ENCODE measurements at places on chromosomes 4 and X. TPM values are rescaled to one million over a fixed set of nuclear protein-coding genes. Genes with fewer than 3 reads are reported as not detected.

LPAR4 gene
- total RNA-seq = not detected

POF1B gene
- total RNA-seq = 2.7 TPM

GUCY1A1 gene
- not detected for total RNA-seq

CDX4 gene
- total RNA-seq = not detected

AKAP14 gene
- not detected for total RNA-seq

APOO gene
- total RNA-seq = 31.2 TPM

ARHGEF6 gene
- total RNA-seq = 0.09 TPM

CENPVL2 gene
- not detected for total RNA-seq

SYP gene
- total RNA-seq = 2.6 TPM

GAGE1 gene
- not detected for total RNA-seq

FAM3A gene
- total RNA-seq = 44.6 TPM

CT45A10 gene
- 0.22 TPM for total RNA-seq

CCDC158 gene
- not detected for total RNA-seq

KLHL34 gene
- total RNA-seq = not detected

SPATA4 gene
- total RNA-seq = 0.12 TPM

GUCY2F gene
- total RNA-seq = not detected

TNMD gene
- not detected for total RNA-seq

FATE1 gene
- total RNA-seq = not detected

ZCCHC13 gene
- not detected for total RNA-seq

AFF1 gene
- total RNA-seq = 12.6 TPM

SSX3 gene
- not detected for total RNA-seq

EXOC1L gene
- not detected for total RNA-seq

GSX2 gene
- not detected for total RNA-seq

ITIH6 gene
- not detected for total RNA-seq

TSR2 gene
- 54.2 TPM for total RNA-seq

RHOXF2B gene
- total RNA-seq = not detected

SRPX2 gene
- 2.3 TPM for total RNA-seq

ENOPH1 gene
- 29.8 TPM for total RNA-seq

MMRN1 gene
- total RNA-seq = not detected

F9 gene
- total RNA-seq = not detected

MTCP1 gene
- 15.8 TPM for total RNA-seq

FGF2 gene
- 57.2 TPM for total RNA-seq

PRRG3 gene
- total RNA-seq = not detected

PSAPL1 gene
- 0.15 TPM for total RNA-seq
